ENCODE measurements at places on chromosomes 4 and X.

DNA sequence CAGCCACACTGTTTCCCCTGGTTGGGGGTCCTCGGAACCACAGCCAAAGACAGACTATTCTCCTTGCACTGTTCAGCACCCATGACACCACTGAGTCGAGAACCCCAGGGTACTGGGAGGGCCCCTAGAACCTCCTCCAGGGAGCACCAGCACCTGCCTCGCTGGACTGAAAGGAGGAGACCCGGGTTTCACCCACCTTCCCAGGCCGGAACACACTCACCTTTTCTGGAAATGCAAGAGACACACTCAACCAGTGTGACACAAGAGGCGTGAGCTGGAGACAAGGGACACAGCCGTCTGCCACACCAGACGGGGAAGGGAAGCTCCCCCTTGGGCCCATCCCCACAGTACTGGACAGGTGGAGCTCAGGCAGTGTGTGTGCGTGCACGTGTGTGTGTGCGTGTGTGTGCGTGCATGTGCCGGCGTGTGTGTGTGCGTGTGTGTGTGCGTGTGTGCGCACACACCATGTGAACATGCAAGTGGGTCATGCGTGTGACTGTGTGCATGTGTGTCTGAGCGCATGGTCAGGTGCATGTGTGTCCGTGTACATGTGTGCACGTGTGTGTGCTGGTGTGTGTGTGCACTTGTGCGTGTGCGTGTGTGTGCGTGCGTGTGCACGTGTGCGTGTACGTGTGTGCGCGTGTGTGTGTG lies 128.8 kb upstream of the NKX1-1 start:
- no peak for DNase-seq

DNA sequence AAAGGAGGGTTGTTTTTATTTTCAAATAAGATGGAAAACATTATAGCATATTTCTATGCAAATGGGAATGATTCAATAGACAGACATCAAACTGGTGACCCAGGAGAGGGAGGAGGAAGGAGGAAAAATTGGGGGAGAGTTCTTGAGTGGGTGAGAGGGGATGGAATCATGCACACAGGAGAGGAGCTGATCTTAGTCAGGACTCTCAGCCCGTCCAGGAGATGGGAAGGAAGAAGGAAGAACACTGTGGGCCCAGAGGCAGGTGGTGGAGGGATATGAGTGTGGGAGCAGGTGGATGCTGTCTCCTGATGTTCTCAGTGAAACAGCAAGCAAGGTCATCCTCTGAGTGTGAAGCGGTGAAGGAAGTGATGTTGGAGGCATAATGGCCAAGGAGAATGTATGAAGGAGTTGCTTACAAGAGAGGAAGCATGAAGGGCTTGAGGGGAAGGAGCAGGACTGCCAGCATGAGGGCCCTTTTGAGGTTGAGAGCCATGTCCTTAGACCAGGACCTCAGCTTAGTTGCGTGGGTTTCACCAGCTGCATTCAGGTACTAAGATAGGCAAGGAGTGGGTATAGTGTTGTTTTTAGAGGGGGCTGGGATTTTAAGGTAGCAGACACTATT lies 161.7 kb upstream of the NAP1L5 start:
- no peak for DNase-seq

DNA sequence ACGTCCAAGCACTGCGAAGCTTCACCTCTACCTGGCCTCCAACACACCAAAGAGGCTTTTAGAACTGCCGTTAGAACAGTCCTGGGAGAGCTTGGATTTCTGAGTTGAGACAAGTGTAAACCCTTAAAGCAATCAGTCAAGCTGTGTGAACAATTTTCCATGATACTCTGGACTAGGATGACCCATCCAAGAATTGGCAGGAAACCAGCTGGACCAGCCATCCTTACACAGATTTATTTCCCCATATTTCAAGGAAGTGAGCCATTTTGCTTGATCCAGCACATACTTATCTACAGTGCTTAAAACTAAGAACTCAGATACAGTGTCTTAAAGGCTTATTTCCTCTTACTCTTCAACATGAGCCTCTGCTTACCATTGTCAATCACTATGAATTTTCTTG lies 340.7 kb upstream of the HS3ST1 start:
- no peak for DNase-seq

DNA sequence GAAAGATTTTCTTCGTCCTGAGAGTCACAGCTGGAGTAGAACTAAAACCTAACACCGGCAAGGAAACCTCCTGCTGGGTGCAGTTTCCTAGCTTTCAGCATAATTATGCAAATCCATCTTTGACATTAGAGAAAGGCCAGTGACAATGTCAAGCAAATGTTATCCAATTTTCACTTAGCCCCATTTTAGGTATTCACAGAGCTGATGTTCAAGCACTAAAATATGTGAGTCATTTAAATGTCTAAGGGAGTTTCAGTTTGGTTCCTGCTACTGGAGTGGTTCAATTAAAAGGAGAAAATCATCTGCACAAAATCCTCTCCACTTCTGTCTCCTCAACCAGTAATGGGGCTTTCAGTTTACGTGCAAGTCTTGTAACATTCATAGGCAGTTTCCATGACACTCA lies 37.1 kb upstream of the AMOT start:
- DNase-seq: no peak

- DNase-seq: no peak
Observed at GRCh38 chrX:134544135-134544512, 84.2 kb downstream of the HPRT1 start.

GRCh38 chr4:16462656-16463055 lies 236.4 kb upstream of the TAPT1 start:
- DNase-seq: no peak

GRCh38 chr4:102319594-102319993 lies 25.7 kb downstream of the SLC39A8 start:
- DNase-seq: no peak

GRCh38 chr4:54877006-54877405 lies 219.2 kb downstream of the KIT start:
- DNase-seq: no peak

GRCh38 chr4:81827577-81828202 lies 356.0 kb upstream of the RASGEF1B start:
- DNase-seq: no peak

GRCh38 chrX:19846995-19847790 lies 40.2 kb downstream of the SH3KBP1 start:
- no peak for DNase-seq

DNA sequence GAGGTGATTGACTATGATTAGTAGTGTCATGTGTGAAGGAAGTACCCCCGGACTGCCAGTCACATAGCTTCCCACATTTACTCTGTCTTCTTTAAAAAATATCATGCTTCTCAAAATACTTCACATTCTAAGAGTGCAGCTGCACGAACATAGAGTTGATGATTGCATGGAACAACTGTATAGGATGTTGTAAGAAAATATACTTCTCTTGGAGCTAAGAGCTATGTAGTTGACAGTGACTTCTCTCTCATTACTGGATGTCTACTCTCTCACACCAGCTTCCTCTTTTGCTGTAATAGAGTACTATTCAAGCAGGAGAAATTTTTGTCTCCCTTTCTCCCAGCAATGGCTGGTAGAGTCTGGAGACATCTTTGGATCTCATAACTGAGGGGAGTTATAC lies 99.4 kb upstream of the PUDP start:
- no peak for DNase-seq

GRCh38 chr4:772776-773175 lies 53.2 kb downstream of the CPLX1 start:
- no peak for DNase-seq

GRCh38 chrX:77622233-77622632 lies 163.8 kb downstream of the ATRX start:
- DNase-seq: no peak

- no peak for DNase-seq
Observed at GRCh38 chr4:60359746-60360367, 840.3 kb upstream of the ADGRL3 start.

DNA sequence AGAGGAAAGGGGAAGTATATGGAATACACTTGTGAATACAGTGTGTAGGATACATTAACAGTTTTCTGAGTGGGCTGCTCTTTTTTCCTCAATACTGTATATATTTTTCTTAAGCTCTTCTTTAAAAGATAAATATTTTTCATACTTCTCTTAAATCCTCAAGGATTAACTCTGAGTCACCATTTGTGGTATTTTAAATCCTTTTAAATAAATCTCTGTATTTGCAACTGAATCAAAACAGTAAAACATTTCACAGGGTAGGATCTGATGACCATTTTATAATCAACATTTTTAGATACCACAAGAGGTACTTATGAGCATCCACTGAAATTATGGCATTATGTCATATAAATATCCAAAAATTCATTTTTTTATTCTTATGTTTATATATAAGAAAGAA lies 87.6 kb downstream of the GAB1 start:
- DNase-seq: no peak

- DNase-seq: no peak
Observed at GRCh38 chr4:165070560-165070959, 16.9 kb downstream of the TRIM75 start.

DNA sequence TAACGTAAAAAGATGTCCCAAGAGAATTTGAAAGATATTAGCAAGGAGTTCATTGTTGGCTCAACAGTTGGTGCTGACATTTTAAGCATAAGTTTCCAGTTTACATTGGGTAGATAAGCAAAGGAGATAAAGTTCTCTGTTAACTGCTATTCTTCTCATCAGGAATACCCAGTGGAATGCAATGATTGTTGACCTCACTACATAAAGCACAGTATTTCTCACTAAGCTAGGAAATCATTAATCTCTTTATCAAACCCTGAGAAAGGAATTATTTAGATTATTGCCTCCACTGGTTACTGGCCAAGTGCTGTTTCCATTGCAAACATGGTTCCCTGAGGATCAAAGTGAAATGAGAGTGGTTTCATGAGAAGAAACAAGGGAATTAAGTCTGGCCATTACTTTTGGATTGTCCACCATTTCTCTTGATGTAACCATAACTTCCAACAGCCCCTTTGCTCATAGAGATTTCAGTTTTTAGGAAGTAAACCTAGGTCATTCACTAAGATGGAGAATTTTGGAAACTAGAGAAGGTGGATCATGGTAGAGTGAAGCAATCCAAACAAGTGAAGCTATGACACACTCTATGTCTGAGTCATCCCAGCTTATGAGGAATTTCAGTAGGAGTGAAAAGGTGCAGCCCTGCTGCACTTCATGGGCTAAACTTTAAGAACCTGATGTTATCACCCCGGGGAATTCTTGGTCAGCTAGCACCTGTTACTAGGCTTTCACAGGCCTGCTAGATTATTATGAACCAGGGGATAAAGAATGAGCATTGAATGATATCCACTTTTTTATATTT lies 163.4 kb downstream of the AREG start:
- DNase-seq: no peak

DNA sequence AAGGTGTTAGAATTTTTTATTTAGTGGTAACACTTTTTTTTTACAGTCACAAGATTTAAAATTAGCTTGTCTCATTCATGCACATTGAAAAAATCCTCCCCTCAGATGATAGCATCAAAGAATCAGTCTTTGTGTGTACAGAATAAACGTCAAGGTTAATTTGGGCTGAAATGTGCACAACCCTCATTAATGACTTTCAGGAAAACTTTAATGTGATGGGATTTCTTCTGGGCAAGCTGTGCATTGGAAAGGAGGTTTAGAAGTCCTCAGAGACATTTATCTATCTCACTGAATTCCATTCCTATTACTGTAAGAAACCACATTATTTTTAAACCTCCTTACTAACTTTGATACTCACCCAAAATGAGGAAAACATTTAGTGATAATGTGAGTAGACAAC lies 88.2 kb upstream of the TECRL start:
- no peak for DNase-seq

- DNase-seq: no peak
Observed at GRCh38 chrX:68433155-68433980, at the start of gene OPHN1. OPHN1 (minus strand) TSS chrX:68433495; CDS start chrX:68433020, 475 bp downstream.

GRCh38 chr4:76589872-76590797 lies 155.1 kb downstream of the SHROOM3 start:
- no peak for DNase-seq

DNA sequence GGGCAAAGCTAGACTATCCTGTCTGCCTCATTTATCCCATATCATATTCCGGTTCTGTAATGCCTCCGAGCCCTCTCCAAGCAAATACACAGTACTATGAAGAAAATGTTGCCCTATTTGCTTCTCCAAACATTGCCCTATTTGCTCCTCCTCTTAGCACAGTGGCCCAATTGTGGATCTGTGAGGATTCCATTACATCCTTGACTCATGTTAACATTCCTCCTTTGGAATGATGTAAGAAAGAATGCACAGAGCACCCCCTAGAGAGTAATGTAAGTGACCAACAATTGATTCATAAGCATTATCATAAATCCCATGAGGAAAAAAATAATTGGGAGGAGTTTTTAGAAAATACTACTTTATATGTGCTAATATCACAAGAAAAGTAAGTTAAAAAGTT lies 11.3 kb upstream of the BTC start:
- DNase-seq: no peak

- DNase-seq: no peak
Observed at GRCh38 chr4:172716291-172716690, 452.3 kb upstream of the GALNT7 start.

GRCh38 chr4:152667781-152668180 lies 12.0 kb downstream of the TMEM154 start:
- no peak for DNase-seq

- no peak for DNase-seq
Observed at GRCh38 chr4:71259911-71260331, 78.9 kb upstream of the SLC4A4 start.

- no peak for DNase-seq
Observed at GRCh38 chr4:119748853-119749252, 120.2 kb upstream of the PDE5A start.

DNA sequence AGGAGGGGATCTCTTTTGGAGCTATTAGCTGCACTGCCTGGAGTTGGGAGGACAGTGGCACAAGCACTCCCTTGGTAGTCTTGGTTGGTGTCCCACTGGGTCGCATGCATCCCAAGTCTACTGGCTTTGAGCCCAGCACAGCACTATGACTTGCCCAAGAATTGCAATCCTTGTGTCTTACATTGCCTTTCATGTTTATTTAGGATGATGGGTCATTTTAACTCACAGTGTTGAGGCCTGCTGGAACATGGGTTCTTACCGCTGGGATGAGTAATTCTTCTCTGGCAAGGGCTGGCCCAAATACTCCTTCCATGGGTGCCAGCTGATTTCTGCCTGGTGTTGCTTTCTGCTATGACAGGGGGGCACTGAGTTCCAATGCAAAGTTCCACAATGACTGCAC lies 185.5 kb downstream of the TEX13C start:
- DNase-seq: no peak

GRCh38 chr4:150997141-150997540 lies 17.9 kb downstream of the LRBA start:
- no peak for DNase-seq

- no peak for DNase-seq
Observed at GRCh38 chrX:15055146-15055930, 182.1 kb downstream of the MOSPD2 start.

GRCh38 chr4:120821977-120822376 lies 100.5 kb downstream of the PRDM5 start:
- no peak for DNase-seq

GRCh38 chr4:168999809-169000208 lies 10.2 kb downstream of the CBR4 start:
- no peak for DNase-seq

DNA sequence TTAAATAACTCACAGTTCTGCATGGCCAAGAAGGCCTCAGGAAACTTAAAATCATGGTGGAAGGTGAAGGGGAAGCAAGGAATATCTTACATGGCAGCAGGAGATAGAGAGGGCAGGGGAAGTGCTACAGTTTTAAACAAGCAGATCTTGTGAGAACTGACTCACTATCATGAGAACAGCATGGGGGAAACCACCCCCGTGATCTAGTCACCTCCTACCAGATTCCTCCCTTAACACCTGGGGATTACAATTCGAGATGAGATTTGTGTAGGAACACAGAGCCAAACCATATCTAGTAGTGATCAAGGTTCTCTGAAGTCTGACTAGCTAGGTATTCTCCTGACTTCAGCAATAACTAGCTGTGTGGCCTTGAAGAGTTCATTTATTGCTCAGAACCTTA lies 56.0 kb downstream of the BANK1 start:
- no peak for DNase-seq

- DNase-seq: no peak
Observed at GRCh38 chrX:41665686-41666085, 23.1 kb upstream of the GPR34 start.
